ENCODE measurements at places on chromosomes 6 and 20.

DNA sequence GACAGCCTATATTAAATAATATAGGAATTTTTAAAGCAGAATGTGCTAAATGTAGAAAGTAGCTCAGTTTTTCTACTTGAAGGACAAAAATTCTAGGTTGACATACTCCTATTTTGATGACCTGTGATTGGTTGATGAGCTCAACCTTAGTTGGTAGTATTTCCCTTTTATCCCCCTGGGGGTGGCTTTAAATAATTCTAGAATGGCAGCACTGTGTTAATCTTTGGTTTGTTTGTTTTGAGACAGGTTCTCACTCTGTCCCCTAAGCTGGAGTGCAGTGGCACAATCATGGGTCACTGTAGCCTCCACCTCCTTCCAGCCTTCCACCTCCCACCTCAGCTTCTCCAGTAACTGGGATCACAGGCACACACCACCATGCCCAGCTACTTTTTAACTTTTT lies 29.2 kb downstream of the FARS2 start:
- no peak for DNase-seq

- no peak for DNase-seq
Observed at GRCh38 chr6:167793421-167793820, 33.3 kb upstream of the AFDN start.

GRCh38 chr6:160955508-160956295 lies 35.9 kb upstream of the MAP3K4 start:
- DNase-seq = no peak

- no peak for DNase-seq
Observed at GRCh38 chr20:22232923-22233322, 351.4 kb downstream of the FOXA2 start.

GRCh38 chr20:17491488-17491887 lies 39.7 kb downstream of the BFSP1 start:
- no peak for DNase-seq

GRCh38 chr6:12208190-12208589 lies 82.0 kb upstream of the EDN1 start:
- peak; percentile 26 for DNase-seq

GRCh38 chr6:94636780-94637385 lies 940.5 kb upstream of the MANEA start:
- no peak for DNase-seq

DNA sequence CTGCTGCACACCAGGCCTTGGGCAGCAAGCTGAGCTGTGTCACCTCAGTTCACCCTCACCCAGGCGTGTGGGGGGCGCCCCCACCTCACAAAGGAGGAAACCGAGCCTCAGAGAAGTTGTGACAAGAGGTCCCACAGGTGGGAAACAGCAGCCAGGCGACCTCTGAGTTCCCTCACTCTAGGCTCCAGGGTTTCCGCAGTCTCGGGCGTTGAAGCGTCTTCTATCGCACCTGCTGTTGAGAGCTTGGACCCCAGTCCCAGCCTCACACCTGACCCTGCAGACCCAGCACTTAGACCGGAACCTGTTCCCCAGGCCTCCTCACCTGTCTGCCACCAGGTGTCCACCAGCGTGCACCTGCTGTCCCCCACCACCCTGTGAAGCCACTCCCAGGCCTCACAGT lies 22.3 kb upstream of the APMAP start:
- no peak for DNase-seq

GRCh38 chr20:61932711-61933480 lies 132.8 kb downstream of the TAF4 start:
- no peak for DNase-seq

GRCh38 chr6:100880149-100880852 lies 828 bp downstream of the ASCC3 start:
- no peak for DNase-seq

GRCh38 chr6:149925974-149926777 lies 3.3 kb upstream of the RAET1G start:
- DNase-seq = peak; percentile 91

GRCh38 chr6:29777310-29777709 lies 50.3 kb upstream of the HLA-G start:
- DNase-seq = no peak

- DNase-seq = no peak
Observed at GRCh38 chr20:4375881-4376280, 345.8 kb upstream of the PRND start.

GRCh38 chr6:42257614-42258013 lies 40.0 kb upstream of the MRPS10 start:
- DNase-seq = no peak

- DNase-seq = no peak
Observed at GRCh38 chr6:72533606-72534005, 88.3 kb upstream of the KCNQ5 start.

DNA sequence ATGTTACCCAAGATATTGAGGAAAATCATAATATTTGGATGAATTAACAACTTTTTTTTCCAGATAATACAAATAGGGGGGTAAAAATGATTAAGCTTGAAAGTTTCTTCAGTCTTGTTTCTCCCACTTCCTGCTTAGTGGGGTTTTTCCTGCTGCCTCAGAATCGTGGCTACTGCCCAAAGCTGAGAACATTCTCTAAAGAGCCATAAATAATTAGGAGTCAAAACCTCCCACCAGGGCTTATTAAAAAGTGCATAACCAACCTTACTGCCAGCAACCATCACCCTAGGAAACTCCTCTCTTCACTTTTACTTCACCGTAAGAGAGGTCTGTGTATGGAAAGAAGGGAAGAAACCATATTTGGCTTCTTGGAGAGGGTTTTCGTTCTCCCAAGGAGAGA lies 9.0 kb upstream of the LCA5 start:
- no peak for DNase-seq

- no peak for DNase-seq
Observed at GRCh38 chr6:163250116-163250515, 164.4 kb upstream of the QKI start.

DNA sequence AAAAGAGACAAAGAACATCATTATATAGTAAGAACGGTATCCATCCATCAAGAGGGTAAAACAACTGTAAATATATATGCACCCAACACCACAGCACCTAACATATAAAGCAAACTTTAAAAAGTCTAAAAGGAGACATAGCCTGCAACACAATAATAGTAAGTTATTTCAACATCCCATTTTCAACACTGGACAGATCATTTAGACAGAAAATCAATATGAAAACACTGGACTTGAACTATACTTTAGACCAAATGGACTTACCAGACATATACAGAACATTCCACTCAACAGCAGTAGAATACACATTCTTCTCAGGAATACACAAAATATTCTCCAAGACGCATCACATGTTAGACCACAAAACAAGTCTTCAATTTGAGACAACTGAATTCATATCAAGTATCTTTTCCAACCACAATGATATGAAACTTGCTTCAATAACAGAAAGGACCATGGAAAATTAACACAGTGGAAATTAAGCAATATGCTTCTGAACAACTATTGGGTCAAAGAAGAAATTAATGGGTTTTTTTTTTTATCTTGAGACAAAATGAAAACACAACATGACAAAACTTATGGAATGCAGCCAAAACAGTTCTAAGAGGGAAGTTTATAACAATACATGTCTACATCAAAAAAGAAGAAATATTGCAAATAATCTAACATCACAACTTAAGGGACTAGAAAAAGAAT lies 23.9 kb upstream of the ASF1A start:
- DNase-seq = no peak

Data from activated T-cell treated with anti-CD3 and anti-CD28 coated beads, Interleukin-2, amount 50 U/mL, for 48 hours (primary cell).